ENCODE measurements at places on chromosomes 12 and 14.
A peak's percentile ranks its signal among the peaks of the same experiment; 100 is the strongest.

DNA sequence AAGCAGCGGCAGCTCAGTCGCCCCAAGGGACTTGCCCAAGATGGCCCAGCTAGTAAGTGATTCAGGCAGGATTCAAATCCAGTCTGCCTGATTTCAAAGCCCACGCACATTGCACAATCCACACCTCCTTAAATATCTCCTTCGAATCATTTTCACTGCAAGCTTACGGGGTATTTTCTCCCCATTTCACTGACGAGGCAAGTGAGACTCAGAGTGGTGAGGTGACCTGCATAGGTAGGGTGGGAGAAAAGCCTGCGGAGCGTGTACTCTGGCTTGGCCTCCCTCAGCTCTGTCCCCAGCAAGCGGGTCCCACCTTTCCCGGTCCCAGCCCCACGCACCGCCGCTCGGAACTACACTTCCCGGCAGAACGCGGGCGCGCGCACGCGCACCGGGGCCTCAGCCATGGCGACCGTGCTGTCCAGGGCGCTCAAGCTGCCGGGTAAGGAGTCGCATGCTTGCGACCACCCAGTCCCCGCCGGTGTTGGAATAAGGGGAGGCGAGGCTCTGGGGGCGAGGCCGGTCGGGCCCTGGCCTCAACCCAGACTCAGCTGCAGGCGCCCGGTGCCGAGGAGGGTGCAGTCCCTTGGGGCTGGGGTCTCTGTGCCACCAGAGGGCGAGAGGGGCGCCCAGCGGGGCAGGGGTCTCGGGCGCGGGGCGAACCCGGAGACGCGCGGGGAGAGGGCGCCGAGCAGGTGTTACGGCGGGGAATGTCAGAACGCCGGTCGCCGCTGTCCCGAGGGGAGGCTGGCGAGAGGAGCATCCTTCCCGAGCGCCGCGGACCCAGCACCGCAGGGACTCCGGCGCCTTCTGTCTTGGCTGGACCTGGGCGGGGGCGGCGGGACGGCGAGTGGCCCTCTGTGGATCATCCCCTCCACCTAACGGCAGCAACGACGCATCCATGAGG is at the start of gene FAM234B:
FAM234B (plus strand) TSS at position 380 of the 904 bp plus-strand sequence; CDS start at position 403, 23 bp downstream.
- DNase-seq, result peak; percentile 74

DNA sequence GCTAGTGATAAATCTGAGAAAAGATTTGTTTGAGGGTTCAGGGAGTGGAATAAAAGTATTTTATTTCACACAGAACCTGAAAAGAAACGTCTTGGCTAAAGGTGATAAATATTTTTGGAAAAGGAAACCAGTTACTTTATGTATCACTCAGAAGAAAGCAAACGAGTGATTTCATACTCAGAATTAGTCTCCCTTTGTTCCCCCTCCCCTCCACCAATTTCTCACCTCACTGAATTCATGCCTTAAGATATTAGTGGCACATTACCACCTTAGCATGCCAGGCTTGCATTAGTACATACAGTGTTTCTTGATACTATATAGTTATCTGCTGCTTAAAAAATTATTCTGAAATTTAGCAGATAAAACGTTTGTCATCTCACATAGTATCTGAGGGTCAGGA is 28.2 kb downstream of the G2E3 start:
- DNase-seq, result no peak

DNA sequence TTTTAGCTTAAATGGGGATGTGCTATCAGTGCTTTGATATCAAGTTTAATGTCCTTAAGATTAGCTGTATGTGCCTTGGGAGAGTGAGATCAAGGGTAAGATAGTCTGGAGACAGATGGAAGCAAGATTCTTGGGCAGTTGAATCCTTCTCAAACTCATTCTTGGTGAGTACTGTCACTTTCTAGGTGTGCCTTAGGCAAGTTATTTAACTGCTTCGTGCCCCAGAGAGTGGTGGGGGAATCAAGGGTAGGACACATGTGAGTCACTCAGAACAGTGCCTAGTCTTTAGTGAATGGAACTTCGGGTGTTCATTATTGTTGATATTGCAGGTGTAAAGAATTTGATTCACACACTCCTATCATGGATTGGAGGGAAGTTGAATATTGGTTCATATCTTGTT is 803.7 kb downstream of the DIO2 start:
- DNase-seq, result peak; percentile 35

DNA sequence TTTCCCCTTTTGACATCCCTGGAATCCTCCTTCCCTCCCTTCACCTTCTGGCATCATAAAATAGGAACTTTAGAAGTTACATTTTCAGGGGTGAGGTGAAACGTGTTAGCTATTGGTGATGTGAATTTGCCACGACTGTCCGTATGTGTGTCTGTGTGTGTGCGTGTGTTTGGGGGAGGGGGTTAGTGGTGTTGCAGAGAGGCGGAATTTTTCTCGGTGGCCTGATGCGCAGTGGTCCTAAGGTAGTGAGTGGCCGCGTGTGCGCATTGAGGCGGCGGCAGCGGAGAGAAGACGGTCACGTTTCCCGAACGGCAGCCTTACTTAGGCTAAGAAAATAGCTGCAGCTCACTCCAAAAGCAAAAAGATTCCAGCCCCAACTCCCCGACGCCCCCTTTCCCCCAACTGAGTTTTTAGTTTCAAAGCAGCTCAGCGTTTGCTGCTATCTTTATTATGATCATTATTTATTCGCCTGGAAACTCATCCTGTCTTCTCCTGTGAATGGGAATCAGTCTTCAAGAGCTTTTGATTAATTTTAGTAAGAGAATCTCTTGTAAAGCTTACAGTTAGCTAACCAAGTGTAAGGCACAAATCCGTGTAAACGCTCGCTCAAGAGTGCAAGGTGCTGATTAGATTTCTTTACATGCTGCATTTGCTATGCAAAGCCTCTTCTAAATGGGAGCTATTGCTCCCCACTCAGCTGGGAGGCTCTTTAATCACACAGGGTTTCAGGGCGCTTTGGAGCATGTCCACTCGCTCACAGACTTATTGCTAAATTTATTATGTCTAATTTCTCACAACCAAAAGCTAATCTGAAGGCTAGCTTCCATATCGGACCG is 4.7 kb downstream of the FLRT2 start:
- DNase-seq, result peak; percentile 76

- DNase-seq, result no peak
Measured at GRCh38 chr12:20443255-20443654, 74.9 kb downstream of the PDE3A start.

GRCh38 chr14:66508547-66508845 is 549 bp downstream of the GPHN start:
- no peak for DNase-seq

DNA sequence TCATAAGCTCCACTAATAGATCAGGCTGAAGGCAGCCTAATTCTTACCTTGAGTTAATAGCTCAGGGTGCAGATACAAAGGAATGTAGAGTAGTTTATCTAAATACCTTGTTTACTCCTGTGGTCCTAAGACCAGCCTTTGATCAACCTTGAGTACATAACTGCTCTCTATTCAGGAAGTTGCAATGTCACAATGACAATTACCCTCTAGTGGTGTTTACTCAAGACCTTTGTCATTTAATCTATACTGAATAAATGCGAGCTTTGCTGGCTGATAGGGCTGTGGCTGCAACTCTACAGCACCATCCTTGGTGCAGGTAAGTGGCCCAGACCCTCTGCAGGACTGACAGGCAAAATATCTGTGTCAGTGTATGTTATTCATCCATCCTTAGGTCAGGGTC is 282.7 kb downstream of the ATXN7L3B start:
- DNase-seq, result no peak

- DNase-seq, result peak; percentile 63
Measured at GRCh38 chr12:26870491-26871419, 37.8 kb upstream of the ITPR2 start.

DNA sequence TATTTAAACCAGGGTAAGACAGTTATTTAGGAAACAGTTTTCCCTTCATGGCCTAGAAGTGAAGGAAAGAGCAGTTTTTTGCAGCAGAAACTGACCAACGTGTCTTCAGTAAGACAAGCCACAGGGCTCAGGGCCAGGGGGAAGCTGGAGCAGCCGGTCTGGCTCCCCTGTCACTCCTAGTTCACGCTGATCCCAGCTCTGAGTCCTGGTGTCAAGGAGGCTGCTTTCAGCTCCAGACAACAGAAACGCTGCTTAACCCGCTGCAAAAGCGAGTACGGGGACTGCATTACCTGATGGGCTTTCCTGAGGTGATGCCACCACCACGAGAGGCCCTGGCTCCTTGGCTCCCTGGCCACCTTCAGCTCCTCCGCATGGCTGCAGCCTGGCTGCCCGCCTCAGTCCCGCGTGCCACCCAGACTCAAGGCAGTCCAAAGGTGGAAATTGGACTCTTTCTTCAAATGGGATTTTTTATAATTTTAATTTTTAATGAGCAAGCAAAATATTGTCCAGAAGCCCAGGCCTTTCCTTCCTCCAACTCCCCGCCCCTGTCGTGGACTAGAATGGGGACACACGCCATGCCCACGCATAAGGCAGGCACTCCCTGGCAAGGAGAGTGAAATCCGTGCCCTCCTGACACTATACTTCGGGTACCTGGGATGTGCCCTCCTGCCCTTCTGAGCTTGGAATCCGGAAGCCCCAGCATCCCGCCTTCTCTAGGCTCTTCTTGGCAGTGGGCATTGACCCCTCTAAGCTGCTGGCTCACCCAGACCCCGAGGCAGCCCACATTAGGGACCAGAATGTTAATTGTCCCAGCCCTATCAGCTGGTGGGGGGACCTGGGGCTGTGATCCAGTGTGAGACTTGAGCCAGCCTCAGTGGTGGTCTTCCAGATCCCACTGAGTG is 85.0 kb downstream of the PAPOLA start:
- DNase-seq, result no peak

- DNase-seq, result peak; percentile 90
Measured at GRCh38 chr12:86264451-86265328, 8.5 kb upstream of the MGAT4C start.

- peak; percentile 39 for DNase-seq
Measured at GRCh38 chr12:103827911-103828391, 13.1 kb downstream of the NT5DC3 start.

- peak; percentile 90 for DNase-seq
Measured at GRCh38 chr12:105275997-105276733, 40.2 kb upstream of the APPL2 start.

DNA sequence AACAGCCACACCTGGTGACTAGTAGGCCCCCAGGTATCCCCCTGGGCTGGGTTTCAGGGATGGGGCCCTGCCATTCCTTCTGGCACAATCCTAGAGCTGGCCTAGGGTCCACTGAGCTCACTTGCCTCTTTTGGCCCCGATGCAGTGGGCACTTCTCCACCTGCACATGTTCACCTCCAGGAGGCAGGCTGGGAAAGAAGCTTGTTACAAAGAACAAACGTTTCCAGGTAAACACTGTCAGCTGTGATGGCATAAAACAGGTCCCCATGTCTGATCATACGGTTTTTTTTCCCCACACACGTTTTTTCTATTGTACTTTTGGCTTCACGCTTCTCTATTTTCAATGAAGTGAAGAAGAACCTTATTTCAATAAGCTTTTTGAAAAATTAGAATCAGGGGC is 15.8 kb upstream of the HVCN1 start:
- peak; percentile 85 for DNase-seq

- DNase-seq, result no peak
Measured at GRCh38 chr14:39974036-39974435, 541.8 kb upstream of the FBXO33 start.

DNA sequence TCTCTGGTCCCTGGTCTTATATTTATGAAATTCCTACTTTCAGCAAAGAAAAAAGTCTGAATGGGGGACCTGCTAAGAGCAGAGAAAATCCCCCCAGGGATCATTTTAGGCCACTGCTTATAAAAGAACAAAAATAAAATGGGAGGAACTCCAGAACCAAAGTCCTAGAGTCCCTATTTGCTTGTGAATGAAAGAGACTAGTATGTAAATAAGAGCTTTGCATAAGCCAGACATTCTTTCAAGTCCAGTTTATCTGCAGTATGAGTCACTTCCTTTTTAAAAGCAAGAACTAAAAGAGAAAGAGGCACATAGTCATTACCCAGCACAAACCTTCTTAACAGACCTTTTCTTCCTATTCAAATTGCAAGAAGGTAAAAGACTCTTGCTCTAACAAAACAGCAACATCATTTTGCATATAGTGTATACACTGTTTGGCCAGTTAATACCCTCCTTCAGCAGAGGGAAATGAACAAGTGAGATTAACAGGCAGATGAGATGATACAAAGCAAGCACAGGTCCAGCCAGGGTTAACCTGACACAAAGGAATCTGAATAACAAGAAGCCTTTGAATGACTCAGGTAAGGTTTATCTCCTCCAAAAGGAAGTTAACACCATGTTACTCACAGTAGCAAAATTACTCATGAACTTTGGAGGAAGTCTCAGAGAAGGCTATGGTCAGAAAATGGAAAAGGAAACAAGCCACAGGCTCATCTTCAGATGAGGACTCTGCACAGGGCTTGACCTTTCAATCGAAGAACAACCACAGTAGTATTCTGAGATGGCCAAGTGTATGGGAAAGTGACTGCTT is 87.3 kb downstream of the PHLDA1 start:
- DNase-seq, result peak; percentile 59

GRCh38 chr12:62924084-62924483 is 10.9 kb downstream of the PPM1H start:
- DNase-seq, result peak; percentile 32

DNA sequence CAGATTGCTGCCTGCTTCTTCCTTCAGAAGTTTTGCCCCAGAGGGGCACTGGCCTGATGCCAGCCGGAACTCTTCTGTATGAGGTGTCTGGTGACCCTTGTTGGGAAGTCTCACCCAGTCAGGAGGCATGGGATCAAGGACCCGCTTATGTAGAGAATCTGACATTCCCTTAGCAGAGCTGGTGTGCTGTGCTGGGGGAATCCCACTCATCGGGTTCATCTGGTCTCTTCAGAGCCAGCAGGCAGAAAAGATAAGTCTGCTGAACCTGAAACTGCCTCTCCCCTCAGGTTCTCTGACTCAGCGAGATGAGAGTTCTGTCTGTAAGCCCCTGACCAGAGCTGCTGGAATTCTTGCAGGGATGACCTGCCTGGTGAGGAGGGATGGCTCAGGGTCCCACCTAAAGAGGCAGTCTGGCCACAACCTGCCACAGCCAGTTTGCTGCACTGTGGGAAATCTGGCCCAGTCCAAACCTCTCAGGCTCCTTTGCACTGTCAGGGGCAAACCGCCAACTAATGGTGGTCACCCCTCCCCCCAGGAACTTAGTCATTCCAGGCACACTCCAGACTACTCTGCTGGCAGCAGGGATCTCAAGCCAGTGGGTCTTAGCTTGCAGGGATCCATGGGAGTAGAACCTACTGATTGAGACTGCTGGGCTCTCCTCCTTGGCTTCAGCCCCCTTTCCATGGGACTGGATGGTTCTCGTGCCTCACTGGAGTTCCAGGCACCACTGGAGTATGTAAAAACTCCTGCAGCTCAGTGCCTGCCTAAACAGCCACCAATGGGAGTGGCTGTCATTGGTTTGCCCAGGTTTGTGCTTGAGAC is 4.1 kb downstream of the CLEC2D start:
- peak; percentile 17 for DNase-seq

- no peak for DNase-seq
Measured at GRCh38 chr12:55893723-55894122, 34.0 kb downstream of the PYM1 start.

DNA sequence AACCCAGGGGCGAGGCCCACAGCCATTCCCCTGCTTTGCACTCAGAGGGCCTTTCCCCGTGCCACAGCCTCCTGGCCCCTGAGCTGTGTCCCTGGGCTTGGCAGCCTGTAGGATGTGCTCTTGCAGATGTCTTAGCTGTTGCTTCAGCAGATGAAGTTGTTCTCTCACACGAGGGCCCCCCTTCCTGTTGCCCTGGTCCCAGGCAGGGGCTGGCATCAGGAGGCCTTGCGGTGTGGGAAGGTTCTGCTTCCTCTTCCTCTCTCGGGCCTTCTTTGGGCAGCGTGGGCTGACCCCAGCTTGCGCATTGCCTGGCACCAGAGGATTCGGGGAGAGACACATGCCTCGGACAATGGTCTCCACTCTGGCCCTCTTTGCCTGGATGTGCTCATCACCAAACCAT is 12.7 kb downstream of the PROX2 start:
- no peak for DNase-seq
